Stimulated activated CD8-positive, alpha-beta memory T cell treated with anti-CD3 and anti-CD28 coated beads, Interleukin-7, amount 100 ng/mL, for 24 hours (primary cell): ENCODE measurements at places on chromosomes 13 and 19.

DNA sequence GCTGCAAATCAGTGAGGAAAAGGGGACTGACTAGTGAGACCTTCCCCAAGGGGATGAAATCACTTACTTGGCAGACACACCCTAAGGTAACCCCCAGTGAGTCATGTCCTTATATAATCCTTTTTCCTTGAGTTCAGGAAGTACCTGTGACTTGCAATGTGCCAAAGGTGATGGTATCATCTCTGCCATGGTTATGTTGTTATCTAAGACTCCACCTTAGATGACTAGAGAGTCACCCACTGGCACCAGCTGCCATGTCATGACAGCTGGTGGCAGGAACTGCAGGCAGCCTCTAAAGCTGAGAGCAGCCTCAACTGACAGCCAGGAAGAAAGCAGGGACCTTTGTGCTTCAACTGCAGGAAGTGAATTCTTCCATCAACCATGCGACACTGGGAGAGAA, 12.5 kb downstream of the PBX4 start:
- no peak for DNase-seq

DNA sequence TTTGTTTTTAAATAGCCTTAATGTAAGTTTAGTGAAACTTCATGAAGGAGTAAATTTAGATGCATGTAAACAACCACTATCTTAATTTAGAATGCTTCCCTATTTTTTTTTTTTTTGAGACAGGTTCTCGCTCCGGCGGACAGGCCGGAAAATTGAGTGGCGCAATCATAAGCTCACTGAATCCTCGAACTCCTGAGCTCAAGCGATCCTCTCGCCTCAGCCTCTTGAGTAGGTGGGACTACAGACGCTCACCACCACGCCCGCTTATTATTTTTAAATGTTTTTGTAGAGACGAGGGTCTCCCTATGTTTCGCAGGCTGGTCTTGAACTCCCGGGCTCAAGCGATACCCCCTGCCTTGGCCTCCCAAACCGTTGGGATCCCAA, 1.6 kb downstream of the TEX30 start:
- no peak for DNase-seq

GRCh38 chr13:36879218-36879938, 40.7 kb downstream of the SMAD9 start:
- no peak for DNase-seq

- no peak for DNase-seq
Observed at GRCh38 chr19:50565984-50566903, 2.0 kb downstream of the LRRC4B start.
